ENCODE measurements at places on chromosomes 2 and 18.

- DNase-seq: no peak
Measured at GRCh38 chr2:17800693-17801458, 15.4 kb upstream of the MSGN1 start.

DNA sequence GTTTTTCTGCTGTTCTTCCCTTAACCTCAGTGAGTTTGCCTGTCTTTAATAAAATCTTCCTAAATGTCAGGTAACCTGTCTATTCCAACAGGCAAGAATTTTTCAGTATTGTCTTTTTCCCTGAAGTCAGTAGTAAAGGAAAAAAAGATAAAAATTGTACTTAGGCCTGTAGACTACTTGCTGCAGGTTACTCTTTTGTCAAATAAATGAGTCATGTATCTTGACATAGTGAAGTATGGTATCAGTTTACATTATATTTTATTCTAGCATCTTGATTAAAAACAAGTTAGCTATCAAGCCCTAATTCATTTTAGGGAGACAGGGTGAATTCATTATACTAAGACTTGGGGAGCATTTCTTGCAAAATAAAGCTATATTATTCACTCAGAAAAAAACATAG lies 59.8 kb downstream of the ITGA4 start:
- DNase-seq: no peak

DNA sequence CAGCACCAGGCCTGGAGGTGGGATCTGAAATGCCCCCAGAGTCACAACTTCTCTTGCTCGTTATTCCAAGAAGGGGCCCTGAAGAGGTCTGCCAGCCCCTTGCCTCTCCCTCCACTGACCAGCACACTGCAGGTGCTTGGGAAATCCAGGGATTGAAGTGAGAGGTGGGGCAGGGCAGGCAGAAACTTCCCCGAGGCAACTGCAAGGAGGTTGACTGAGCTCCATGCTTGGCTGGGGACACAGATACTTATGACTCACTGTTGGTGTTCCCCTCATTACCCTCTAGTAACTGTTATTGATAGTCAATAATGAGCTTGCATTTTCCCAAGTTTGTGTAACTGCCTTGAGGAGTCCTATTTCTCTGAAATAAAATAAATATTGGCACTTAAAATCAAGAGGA lies 47.5 kb downstream of the MARCO start:
- no peak for DNase-seq

DNA sequence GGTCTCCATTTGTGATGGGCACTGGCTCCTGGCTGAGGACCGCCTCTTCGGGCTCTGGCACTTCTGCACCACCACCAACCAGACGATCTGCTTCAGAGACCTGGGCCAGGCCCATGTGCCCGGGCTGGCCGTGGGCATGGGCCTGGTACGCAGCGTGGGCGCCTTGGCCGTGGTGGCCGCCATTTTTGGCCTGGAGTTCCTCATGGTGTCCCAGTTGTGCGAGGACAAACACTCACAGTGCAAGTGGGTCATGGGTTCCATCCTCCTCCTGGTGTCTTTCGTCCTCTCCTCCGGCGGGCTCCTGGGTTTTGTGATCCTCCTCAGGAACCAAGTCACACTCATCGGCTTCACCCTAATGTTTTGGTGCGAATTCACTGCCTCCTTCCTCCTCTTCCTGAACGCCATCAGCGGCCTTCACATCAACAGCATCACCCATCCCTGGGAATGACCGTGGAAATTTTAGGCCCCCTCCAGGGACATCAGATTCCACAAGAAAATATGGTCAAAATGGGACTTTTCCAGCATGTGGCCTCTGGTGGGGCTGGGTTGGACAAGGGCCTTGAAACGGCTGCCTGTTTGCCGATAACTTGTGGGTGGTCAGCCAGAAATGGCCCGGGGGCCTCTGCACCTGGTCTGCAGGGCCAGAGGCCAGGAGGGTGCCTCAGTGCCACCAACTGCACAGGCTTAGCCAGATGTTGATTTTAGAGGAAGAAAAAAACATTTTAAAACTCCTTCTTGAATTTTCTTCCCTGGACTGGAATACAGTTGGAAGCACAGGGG lies 5.5 kb downstream of the TMEM37 start:
- DNase-seq: no peak

DNA sequence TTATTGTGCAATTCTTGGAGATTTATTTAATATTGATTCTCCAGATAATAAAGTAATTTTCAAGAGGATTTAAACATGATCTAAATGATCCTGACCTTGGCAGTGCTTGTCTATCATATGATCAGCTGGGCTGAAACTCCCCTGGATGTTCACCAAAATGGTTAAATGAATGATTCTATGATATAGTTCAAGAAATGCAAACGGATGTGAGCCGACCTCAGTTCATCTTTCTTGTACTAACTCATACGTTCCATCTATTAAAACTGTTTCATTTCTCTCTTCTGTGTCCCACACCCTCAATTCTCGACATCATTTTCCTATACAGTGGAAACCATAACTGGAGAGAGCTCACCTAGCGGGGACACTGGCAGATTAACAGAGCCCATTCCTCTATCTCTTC lies 281.7 kb upstream of the CCDC68 start:
- DNase-seq: no peak

GRCh38 chr2:181882246-181883020 lies 9.1 kb upstream of the ITPRID2 start:
- no peak for DNase-seq

DNA sequence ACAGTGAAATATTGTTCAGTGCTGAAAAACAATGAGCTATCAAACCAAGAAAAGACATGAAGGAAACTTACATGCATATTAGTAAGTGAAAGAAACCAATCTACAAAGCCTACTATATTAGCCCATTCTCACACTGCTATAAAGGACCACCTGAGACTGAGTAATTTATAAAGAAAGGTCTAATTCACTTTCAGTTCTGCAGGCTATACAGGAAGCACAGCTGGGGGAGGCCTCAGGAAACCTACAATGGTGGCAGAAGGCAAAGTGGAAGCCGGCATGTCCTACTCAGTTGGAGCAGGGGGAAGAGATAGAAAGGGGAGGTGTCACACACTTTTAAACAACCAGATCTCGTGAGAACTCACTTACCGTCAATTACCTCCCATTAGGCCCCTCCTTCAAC lies 232.1 kb downstream of the TMX3 start:
- no peak for DNase-seq

DNA sequence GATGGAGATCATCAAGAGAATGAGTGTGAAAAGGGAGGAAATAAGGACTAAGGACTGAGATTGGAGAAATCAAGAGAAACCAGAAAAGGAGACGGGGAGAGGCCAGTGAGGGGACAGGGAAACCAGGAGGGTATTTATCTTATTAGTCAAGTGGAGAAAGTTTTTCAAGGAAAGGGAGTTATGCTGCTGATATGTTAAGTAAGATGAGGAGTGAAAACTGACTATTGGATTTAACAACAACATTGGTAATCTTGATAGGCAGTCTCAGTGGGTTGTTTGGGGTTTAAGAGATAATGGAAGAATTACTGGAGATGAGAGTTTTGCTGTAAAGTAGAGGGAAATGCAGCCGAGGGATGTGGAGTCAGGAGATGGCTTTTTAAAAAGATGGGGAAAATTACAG lies 30.6 kb downstream of the PIKFYVE start:
- no peak for DNase-seq

- DNase-seq: no peak
Measured at GRCh38 chr2:205435970-205436369, 246.3 kb upstream of the NRP2 start.

DNA sequence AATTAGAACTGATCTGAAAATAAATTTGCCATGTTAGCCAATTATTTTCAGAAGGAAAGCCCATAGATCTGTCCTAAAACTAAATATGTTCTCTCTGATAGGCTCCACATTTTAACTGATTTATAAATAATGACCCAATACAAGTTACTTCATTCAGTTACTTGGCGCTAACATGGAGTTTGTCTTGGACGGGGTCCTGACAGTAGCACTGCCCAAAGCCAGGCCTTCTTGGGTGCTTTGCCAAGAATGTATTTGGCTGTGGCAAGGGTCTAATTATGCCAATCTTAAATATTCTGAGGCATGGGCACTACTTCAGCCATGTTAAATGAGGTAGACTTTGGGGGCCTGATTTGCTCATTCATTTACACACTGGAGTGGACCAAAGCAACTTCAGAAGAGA lies 135.0 kb upstream of the PKDCC start:
- no peak for DNase-seq

DNA sequence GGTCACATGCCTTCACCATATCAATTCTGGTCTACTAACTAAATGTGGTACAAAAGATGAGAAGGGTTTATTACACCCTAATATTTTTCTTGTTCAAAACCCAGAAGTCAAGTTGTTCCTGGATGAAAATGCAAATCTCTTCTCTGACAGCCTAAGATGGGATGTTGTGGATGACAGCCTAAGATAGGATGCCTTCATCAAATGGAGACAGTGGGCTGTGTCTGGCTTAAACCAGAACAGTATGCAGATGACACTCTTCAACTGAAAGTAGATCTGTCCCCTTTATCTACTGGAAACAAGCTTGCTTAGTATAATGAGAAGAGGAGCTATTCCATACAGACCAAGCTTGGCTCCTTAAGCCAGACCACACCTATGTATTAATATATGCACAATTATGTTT lies 17.7 kb downstream of the NXPH2 start:
- DNase-seq: no peak

DNA sequence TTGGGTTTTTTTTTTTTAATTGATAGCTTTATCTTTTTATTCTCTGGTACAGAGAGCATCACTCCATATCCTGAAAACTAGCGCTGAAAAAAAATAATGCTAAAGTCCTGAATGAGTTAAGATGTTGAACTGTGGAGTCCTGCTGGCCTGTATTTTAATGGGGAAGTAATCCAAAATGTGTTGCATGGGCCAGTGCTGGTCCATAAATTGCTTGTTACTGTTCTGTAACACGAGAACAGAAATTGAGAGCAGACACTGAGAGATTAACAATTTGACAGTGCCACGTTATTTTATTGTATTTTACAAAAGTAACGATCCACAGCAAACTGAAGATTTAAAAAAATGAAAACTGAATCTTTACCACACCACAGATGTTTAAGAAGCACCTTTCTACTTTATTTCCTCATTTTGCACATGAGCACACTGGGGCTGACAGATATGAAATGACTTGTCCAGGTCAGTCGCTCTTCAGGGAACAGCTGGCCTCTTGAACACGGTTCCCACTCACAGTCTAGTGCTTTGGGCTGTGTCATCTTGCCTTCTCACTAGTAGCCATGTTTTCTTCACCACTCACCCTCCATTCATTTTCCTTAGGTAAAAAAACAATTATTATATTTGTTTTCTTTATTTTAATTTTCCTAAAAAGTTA lies 35.3 kb downstream of the ZCCHC2 start:
- no peak for DNase-seq

DNA sequence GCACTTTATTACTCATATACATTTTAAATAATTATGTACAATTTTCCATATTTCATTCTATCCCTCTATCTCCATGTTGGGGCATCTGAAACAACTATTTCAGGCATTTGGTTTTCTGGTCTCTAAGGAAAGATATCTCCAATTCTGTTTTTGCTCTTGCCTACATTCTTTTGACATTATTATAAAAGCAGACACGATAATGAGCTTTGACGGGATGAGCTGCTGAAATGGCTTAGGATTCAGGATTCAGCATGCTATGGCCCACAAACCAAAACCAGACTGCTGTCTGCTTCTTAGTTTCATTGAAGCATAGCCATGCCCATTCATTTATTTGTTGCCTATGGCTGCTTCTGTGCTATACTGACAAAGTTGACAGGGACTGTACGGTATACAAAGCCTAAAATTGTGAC lies 42.7 kb upstream of the GLS start:
- DNase-seq: no peak

- no peak for DNase-seq
Measured at GRCh38 chr2:157808421-157808820, 67.7 kb downstream of the ACVR1 start.

GRCh38 chr2:15909736-15910135 lies 30.6 kb upstream of the MYCN start:
- no peak for DNase-seq

GRCh38 chr2:221485503-221485870 lies 86.6 kb downstream of the EPHA4 start:
- DNase-seq: no peak

DNA sequence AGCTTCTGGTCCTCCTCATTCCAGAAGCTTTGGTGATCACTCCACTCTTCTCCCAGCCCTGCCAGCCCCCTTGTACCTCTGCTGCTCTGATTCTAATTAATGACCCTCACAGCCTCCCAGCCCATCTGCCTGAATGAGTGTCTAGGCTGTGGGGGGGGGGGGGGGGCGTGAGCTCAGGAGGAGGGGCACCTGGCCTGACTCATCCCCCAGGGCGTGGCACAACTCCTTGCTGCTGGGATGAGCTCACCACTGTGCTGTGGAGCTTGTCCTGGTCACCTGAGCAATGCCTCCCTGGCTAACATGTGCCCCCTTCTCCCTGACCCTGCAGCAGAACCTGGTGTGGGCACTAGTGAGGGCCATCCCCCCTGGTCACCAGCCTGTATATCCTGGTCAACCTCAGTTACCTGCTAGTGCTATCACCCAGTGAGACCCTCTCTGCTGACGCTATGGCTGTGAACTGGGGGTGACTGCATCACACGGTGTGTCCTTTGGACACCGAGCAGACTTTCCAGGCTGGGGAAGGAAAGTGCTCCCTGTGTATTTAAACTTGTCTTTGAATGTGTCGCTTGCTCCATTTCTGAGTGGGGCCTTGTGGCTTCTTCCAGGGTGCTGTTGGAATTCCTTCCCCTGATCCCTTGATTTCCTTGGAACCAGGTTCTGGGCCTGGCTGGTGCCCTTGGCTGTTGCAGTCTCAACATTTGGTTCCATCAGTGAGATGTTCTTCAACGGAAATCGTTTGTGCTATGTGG lies 41.5 kb upstream of the PUM2 start:
- no peak for DNase-seq

DNA sequence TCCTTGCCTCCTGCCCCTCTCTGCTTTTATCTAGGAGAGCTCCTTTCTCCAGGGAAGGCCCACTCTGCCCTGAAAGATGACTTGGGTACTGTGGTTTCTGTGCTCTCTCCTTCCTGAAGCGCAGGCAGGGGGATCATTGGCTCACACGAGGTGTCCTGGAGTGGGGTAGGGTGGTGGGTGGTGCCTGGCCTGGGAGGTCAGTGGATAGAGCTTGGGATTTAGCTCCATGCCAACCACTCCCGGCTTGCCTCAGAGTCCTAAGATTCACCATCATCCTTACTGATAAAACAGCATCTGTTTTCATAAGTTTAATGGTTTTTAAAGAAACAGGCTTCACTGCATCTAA lies 63.1 kb downstream of the CIB4 start:
- DNase-seq: no peak

DNA sequence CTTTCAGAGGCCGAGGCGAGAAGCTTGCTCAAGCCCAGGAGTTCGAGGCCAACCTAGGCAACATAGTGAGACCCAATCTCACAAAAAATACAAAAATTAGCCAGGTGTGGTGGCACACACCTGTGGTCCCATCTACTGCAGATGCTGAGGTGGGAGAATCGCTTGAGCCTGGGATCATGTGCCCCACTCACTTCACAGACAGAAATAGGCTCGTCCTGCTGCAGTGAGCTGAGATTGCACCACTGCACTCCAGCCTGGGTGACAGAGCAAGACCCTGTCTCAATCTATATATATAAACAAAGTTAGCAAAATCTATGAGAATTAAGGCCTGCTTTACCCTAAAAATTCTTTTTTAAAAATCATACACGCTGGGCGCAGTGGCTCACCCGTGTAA lies 50.8 kb downstream of the TEX44 start:
- no peak for DNase-seq

Data from esophagus squamous epithelium (tissue), 5 donors.